CD4-positive, alpha-beta memory T cell (primary cell): ENCODE measurements at places on chromosomes 12 and 14. TPM values are rescaled to one million over a fixed set of nuclear protein-coding genes. Genes with fewer than 3 reads are reported as not detected.

BEGAIN gene
- 1.8 TPM for polyA plus RNA-seq

SERPINA10 gene
- polyA plus RNA-seq, result not detected

RIPK3 gene
- 6.2 TPM for polyA plus RNA-seq

TSPAN9 gene
- polyA plus RNA-seq, result not detected

PRB3 gene
- polyA plus RNA-seq, result 0.17 TPM

NAV3 gene
- polyA plus RNA-seq, result not detected

TMEM119 gene
- polyA plus RNA-seq, result 0.42 TPM

PTHLH gene
- polyA plus RNA-seq, result not detected

SERPINA5 gene
- polyA plus RNA-seq, result not detected

- H3K27ac ChIP-seq, result no peak overlapping the region
- peaks cover 4% of the 10 kb centered on the region for H3K36me3 ChIP-seq
- no peaks in the 10 kb centered on the region for H3K27me3 ChIP-seq
- H3K4me3 ChIP-seq, result no peak overlapping the region
- H3K4me1 ChIP-seq, result peaks cover 12% of the 10 kb centered on the region
- DNase-seq, result no peak
Observed at GRCh38 chr14:93010522-93011140, 87.7 kb downstream of the CHGA start.

GRCh38 chr14:82501554-82501953, 967.9 kb upstream of the SEL1L start:
- no peaks in the 10 kb centered on the region for H3K36me3 ChIP-seq
- H3K27ac ChIP-seq, result no peak overlapping the region
- no peaks in the 10 kb centered on the region for H3K27me3 ChIP-seq
- no peak for DNase-seq

DNA sequence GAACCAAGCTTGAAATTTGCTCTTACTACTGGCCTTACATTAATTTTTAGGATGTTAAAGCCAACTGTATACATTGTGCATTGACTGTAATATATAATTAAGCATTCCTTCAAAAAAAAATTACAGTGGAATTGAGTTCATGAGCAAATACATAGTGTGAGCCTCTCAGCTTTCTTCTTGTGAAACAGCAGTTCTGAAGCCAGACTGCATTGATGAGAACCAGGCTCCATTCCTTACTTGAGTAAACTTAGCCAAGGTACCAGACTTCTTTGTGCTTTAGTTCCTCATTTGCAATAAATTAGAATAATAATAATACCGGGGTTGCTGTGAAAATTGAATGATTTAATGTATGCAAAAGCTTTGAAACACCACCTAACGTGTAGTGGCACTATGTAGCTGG, 169.5 kb downstream of the ANO4 start:
- DNase-seq, result no peak
- no peaks in the 10 kb centered on the region for H3K36me3 ChIP-seq
- H3K27ac ChIP-seq, result no peak overlapping the region
- H3K27me3 ChIP-seq, result no peaks in the 10 kb centered on the region

DNA sequence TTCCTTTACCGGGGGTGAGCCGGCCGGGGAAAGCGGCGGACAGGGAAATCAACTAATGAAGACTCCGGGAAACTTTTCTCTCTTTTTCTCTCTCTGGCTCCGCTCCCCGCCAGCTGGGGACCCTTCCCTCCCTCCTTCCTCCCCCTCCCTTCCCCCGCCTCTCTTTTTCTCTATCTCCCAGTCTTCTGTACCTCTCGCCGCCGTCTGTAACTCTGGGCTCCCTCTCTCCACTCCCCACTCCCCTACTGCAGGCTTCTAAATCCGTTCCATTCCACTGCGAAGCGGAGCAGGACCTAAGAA, 6.9 kb upstream of the HOXC11 start:
- H3K4me1 ChIP-seq, result peaks cover 42% of the 10 kb centered on the region
- peaks cover 95% of the 10 kb centered on the region for H3K27me3 ChIP-seq
- no peak overlapping the region for H3K27ac ChIP-seq
- H3K4me3 ChIP-seq, result no peak overlapping the region

DNA sequence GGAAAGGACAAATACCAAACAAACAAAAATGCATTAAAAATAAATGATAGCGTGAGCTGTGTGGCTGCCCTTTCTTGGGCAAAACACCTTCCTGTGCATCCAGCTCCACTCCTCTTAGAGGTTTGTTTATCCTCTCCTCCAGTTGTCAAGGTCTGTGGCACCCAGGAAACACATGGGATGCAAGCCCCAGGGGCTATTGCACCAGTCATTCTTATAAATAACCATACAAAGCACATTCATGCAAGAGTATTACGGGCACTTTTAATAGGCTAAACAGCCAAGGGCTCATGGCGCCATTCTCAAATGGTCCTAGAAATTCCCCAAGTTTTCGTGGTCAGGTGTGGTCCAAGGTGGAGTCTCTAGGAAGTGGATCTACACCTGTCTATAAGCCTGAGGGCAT, 257.0 kb downstream of the DPF3 start:
- H3K27ac ChIP-seq, result no peak overlapping the region
- no peaks in the 10 kb centered on the region for H3K4me1 ChIP-seq
- no peaks in the 10 kb centered on the region for H3K36me3 ChIP-seq
- H3K27me3 ChIP-seq, result no peaks in the 10 kb centered on the region
- no peak for DNase-seq

- peaks cover 62% of the 10 kb centered on the region for H3K36me3 ChIP-seq
- no peak overlapping the region for H3K4me3 ChIP-seq
- peaks cover 85% of the 10 kb centered on the region for H3K4me1 ChIP-seq
- no peak for DNase-seq
Observed at GRCh38 chr14:91328313-91329050, 84.0 kb upstream of the GPR68 start.

DNA sequence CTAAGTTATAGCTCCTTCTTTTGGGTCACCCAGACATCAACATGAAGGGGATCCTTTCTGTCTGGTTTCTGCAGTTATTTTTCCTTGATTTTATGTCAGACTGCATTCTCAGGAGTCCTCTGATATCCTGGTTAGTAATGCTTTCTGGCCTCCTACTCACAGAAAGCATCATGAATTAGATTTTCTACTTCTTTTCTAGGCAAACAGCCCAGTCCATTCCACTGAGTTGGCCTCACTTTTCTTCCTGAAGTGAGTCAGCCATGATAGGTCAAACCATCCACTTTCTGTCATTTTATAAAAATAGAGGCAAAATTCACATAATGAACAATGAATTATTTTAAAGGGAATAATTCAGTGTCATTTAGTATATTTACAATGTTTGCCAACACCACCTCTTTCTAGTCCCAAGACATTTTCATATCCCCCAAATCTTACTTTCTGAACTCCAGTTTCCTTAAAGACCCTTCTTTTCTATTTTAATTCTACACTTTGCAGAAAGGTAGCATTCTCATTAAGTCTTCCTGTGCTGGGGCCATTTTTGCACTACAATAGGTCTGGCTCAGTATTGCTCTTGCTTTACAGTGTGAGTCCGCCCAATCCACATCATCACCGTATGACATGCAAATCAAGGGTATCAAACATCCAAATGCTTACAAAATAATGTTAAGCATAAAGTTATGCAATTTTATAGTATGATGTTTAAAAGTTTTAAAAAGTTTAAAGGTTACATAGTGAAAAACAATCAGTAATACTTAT, 95.1 kb downstream of the UNC79 start:
- no peak overlapping the region for H3K4me3 ChIP-seq
- H3K36me3 ChIP-seq, result no peaks in the 10 kb centered on the region
- no peaks in the 10 kb centered on the region for H3K4me1 ChIP-seq
- DNase-seq, result no peak
- no peaks in the 10 kb centered on the region for H3K27me3 ChIP-seq

- H3K27ac ChIP-seq, result no peak overlapping the region
- no peaks in the 10 kb centered on the region for H3K36me3 ChIP-seq
- H3K27me3 ChIP-seq, result no peaks in the 10 kb centered on the region
- no peaks in the 10 kb centered on the region for H3K4me1 ChIP-seq
Observed at GRCh38 chr12:125033288-125033687, 31.9 kb upstream of the AACS start.

DNA sequence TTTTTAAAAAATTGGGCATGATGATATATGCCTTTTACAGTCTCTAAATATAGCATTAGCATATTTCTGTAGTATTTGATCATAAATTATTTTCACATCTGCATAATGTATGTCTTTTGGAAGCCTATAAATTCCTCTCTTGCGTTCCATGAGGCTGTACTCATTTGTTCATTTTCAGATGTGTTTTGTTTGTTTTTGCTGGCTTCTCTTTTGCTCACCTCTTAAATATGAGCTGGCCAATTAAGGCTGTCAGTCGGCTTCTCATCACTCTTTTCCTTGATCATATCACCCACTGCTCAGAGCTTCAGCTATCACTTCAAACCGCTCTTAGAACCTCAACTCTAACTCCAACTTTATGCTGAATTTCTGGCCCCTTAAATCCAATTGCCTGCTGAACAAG, 6.6 kb downstream of the TMEM263 start:
- H3K4me3 ChIP-seq, result no peak overlapping the region
- peaks cover 3% of the 10 kb centered on the region for H3K36me3 ChIP-seq
- peaks cover 15% of the 10 kb centered on the region for H3K4me1 ChIP-seq
- DNase-seq, result no peak
- H3K27ac ChIP-seq, result no peak overlapping the region

DNA sequence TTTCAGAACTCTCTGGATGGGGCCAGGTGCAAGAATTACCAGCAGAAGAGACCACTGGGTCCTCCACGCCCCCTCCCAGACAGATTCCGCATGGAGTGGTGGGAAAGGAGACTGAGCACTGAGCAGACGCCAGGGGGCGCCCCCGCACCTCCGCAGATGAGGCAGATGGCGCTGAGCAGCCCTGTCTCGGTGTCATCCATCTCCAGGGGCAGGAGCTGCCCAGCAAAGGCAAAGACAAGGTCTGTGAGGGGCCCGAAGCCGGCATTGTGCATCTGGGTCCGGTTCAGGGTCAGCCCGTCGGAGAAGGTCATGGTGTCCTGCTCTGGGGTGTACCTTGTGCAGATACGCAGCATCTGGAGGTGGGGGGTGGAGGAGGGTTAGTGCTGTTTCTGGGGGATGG, 6.3 kb upstream of the ITGB7 start:
- no peak overlapping the region for H3K4me3 ChIP-seq
- H3K36me3 ChIP-seq, result peaks cover 50% of the 10 kb centered on the region
- peaks cover 84% of the 10 kb centered on the region for H3K4me1 ChIP-seq
- no peaks in the 10 kb centered on the region for H3K27me3 ChIP-seq

DNA sequence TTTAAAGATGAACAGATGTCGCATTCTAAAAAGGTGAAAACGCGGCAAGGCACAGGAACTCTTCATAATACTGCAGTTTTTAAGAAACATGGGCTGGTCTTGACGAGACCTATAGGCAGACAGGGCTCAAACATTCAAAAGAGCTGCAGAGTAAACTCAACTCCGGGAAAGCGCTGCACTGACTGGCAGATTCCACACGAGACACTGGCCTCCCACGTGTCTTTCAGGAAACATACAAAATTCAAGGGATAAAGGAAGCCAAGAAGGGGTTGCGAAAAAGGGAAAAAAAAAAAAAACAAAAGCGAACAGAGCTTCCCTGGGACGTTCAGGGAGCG, 614 bp upstream of the ARF6 start:
- no peaks in the 10 kb centered on the region for H3K27me3 ChIP-seq
- peaks cover 20% of the 10 kb centered on the region for H3K36me3 ChIP-seq
- peaks cover 30% of the 10 kb centered on the region for H3K4me1 ChIP-seq
- H3K4me3 ChIP-seq, result peak overlapping the region; percentile 100
- H3K27ac ChIP-seq, result peak overlapping the region; percentile 98

DNA sequence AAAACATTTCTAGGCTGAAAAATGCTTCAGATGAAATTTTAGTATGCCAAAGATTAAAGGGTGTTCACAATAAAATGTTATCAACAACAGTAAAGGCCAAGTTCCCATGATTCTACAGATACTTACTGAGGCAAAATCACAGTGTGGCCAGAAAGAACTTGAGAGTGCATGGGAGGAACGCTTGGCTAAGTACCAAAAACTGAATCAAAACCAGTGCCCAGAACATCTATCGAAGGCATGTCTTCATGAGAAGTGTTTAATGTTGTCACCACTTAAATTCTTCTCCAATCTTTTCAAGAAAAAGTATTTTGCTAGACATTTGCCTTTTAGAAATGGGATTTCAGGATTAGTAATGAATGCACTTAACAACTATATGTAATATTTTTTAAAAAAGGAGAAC, 41.5 kb downstream of the KIF21A start:
- H3K4me1 ChIP-seq, result no peaks in the 10 kb centered on the region

GRCh38 chr12:18158774-18159557, 69.0 kb upstream of the RERGL start:
- H3K27me3 ChIP-seq, result no peaks in the 10 kb centered on the region
- H3K36me3 ChIP-seq, result no peaks in the 10 kb centered on the region
- no peak overlapping the region for H3K27ac ChIP-seq

DNA sequence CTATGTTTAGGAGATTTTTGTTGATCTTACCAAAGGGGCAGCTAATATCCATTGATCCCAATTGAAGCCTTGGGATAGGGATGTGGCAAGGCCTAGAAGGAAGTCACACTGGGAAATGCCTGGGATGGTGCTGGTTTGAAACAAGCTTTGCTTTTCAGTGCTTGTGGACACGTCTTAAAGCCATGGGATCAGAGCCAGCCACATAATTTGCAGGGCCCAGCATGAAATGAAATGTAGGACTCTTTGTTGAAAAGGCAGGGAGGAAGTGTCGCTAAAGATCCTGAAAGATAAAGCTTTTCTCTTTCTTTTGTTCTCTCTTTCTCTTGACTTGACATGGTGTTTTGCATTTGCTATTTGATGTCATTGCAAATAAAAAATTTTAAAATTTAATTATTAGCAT, 5.0 kb downstream of the TTC9 start:
- H3K4me1 ChIP-seq, result peaks cover 74% of the 10 kb centered on the region
- H3K27ac ChIP-seq, result peak overlapping the region; percentile 46
- no peaks in the 10 kb centered on the region for H3K36me3 ChIP-seq
- DNase-seq, result no peak
- H3K4me3 ChIP-seq, result no peak overlapping the region

DNA sequence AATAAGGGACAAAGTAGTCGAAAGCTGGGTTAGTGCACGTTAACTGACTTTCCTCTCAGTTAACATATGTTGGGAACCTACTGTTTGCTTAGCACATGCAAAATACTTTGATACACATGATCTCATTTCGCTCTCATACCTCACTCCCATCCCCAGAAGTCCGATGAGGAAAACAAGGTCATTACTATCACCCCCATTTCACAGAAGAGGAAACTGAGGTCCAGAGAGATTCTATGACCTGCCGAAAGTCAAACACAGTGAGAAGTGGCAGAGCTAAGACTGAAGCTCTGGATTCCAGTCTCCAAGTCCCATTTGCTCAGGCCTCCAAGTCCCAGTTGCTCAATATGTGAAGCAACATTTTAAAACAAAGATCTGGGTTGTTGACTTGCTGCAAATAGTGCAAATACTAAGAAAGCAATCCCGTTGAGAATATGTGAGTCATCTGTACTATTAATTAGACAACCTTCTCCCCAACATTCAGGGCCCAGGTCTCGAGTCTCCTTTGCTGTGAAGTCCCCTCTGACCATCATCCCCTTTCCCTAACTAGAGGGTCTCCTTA, 170.6 kb upstream of the PWP1 start:
- H3K36me3 ChIP-seq, result no peaks in the 10 kb centered on the region
- no peaks in the 10 kb centered on the region for H3K4me1 ChIP-seq
- no peak for DNase-seq
- no peaks in the 10 kb centered on the region for H3K27me3 ChIP-seq
- no peak overlapping the region for H3K27ac ChIP-seq

- no peak overlapping the region for H3K4me3 ChIP-seq
- DNase-seq, result no peak
- H3K27me3 ChIP-seq, result no peaks in the 10 kb centered on the region
- no peaks in the 10 kb centered on the region for H3K4me1 ChIP-seq
- no peaks in the 10 kb centered on the region for H3K36me3 ChIP-seq
- no peak overlapping the region for H3K27ac ChIP-seq
Observed at GRCh38 chr14:20743556-20743955, 2.1 kb upstream of the EDDM3A start.

GRCh38 chr12:105041186-105041585, 43.1 kb downstream of the ALDH1L2 start:
- H3K4me3 ChIP-seq, result no peak overlapping the region
- H3K4me1 ChIP-seq, result peaks cover 23% of the 10 kb centered on the region
- no peaks in the 10 kb centered on the region for H3K36me3 ChIP-seq
- H3K27ac ChIP-seq, result no peak overlapping the region
- no peak for DNase-seq
